ENCODE measurements at places on chromosomes 11 and 22. TPM values are rescaled to one million over a fixed set of nuclear protein-coding genes. Genes with fewer than 3 reads are reported as not detected.

The SIPA1 gene
- 54.5 TPM for total RNA-seq

The OR2D2 gene
- total RNA-seq, result not detected

The TLCD5 gene
- total RNA-seq, result 2.2 TPM

The TPCN2 gene
- 17.1 TPM for total RNA-seq

The IL10RA gene
- total RNA-seq, result 32.1 TPM

The UBQLNL gene
- 0.19 TPM for total RNA-seq

The MED17 gene
- 24.7 TPM for total RNA-seq

The ACR gene
- 4.5 TPM for total RNA-seq

The MAJIN gene
- total RNA-seq, result not detected

The ROBO3 gene
- total RNA-seq, result 14.8 TPM

The OR6T1 gene
- not detected for total RNA-seq

The GSTT4 gene
- total RNA-seq, result not detected

The NEFH gene
- total RNA-seq, result 0.87 TPM

The GALNT18 gene
- total RNA-seq, result 12.6 TPM

The ART1 gene
- not detected for total RNA-seq

The B3GAT1 gene
- total RNA-seq, result 0.32 TPM

All from mesenteric fat pad (tissue), 1 donor.